Lung (tissue), 17 donors: ENCODE measurements at places on chromosomes 11 and 22. TPM values are rescaled to one million over a fixed set of nuclear protein-coding genes. Genes with fewer than 3 reads are reported as not detected.

DNA sequence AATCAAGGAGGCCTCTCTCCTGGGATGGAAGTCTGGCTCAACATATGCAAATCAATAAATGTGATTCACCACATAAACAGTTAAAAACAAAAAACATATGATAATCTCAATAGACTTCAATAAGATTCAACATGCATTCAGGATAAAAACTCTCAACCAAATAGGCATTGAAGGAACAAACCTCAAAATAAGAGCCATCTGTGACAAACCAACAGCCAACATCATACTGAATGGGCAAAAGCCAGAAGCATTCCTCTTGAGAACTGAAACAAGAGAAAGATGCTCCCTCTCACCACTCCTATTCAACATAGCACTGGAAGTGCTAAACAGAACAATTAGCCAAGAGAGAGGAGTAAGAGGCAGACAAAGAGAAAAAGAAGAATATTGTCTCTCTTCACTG is 54.0 kb upstream of the SEZ6L start:
- H3K36me3 ChIP-seq, result no peaks in the 10 kb centered on the region
- DNase-seq, result no peak
- no peaks in the 10 kb centered on the region for H3K4me1 ChIP-seq
- H3K27ac ChIP-seq, result no peak overlapping the region

DNA sequence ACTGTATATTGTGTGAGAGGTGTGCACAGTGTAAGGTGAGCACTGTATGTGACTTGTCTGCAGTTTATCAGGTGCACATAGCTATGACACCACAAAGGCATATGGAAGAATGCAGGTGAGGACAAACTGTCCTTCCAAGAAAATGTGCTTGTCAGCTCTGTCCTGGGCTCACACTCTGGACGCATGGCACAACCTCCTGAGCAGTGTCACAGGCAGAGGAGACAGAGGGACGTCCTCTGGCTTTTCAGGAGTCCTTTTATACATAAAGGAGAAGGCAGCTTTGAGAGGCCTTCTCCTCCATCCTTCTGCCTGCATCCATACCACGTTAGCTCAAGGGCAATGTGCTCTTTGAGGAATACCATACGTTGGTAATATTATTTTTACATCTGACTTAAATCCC is 7.5 kb upstream of the MYOD1 start:
- no peak for DNase-seq
- H3K27me3 ChIP-seq, result peaks cover 5% of the 10 kb centered on the region
- no peaks in the 10 kb centered on the region for H3K4me1 ChIP-seq
- H3K4me3 ChIP-seq, result no peak overlapping the region
- no peak overlapping the region for H3K27ac ChIP-seq
- H3K36me3 ChIP-seq, result no peaks in the 10 kb centered on the region

The ASPHD2 gene
- 1.4 TPM for total RNA-seq

- peaks cover 2% of the 10 kb centered on the region for H3K4me1 ChIP-seq
- H3K36me3 ChIP-seq, result no peaks in the 10 kb centered on the region
- no peaks in the 10 kb centered on the region for H3K27me3 ChIP-seq
- H3K4me3 ChIP-seq, result no peak overlapping the region
Observed at GRCh38 chr11:110473706-110474105, 44.0 kb downstream of the FDX1 start.

DNA sequence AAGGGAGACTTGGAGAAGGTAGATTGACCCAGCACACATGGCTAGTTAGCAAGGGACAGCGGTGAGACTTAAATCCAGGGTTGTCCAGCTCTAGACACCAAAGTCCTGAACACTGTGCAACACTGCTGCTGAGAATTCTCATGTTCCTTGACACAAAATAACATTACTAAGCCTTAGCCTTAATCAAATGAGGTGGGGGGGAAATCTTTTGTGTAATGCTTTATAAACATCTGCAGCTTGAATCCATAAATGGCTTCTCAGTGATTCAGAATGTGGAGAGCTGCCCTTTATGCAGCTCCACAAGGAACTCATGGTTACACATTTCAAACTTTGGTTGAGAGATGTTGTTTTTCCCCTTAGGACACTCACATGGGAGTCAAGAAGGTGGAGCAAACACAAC is 80.0 kb downstream of the CD44 start:
- H3K36me3 ChIP-seq, result peaks cover 12% of the 10 kb centered on the region
- H3K4me1 ChIP-seq, result peaks cover 5% of the 10 kb centered on the region
- no peak overlapping the region for H3K4me3 ChIP-seq
- no peaks in the 10 kb centered on the region for H3K27me3 ChIP-seq
- DNase-seq, result no peak

GRCh38 chr11:94877443-94878200 is 95.7 kb downstream of the CWC15 start:
- no peak overlapping the region for H3K27ac ChIP-seq
- no peak for DNase-seq
- H3K4me3 ChIP-seq, result no peak overlapping the region
- no peaks in the 10 kb centered on the region for H3K36me3 ChIP-seq

- H3K4me3 ChIP-seq, result no peak overlapping the region
- H3K27me3 ChIP-seq, result no peaks in the 10 kb centered on the region
- peak; percentile 99 for DNase-seq
Observed at GRCh38 chr11:128553662-128554362, 33.5 kb downstream of the ETS1 start.
